Stimulated activated naive CD4-positive, alpha-beta T cell (primary cell): ENCODE measurements at places on chromosomes 6 and 20.

GRCh38 chr20:18971121-18971520, 157.5 kb downstream of the SCP2D1 start:
- DNase-seq = no peak

- no peak for DNase-seq
Measured at GRCh38 chr20:45047581-45048119, 53.3 kb downstream of the KCNS1 start.

- DNase-seq = no peak
Measured at GRCh38 chr6:34554291-34555006, 1.7 kb downstream of the SPDEF start.

- peak; percentile 42 for DNase-seq
Measured at GRCh38 chr6:149065658-149066556, 251.6 kb upstream of the TAB2 start.

- DNase-seq = no peak
Measured at GRCh38 chr6:158388727-158389126, 76.5 kb downstream of the TULP4 start.
